NCI-H774 (cell line): ENCODE measurements at places on chromosomes 13 and 19.
A peak's percentile ranks its signal among the peaks of the same experiment; 100 is the strongest.

GRCh38 chr13:62933809-62934208 lies 1518.2 kb upstream of the PCDH20 start:
- DNase-seq = no peak

DNA sequence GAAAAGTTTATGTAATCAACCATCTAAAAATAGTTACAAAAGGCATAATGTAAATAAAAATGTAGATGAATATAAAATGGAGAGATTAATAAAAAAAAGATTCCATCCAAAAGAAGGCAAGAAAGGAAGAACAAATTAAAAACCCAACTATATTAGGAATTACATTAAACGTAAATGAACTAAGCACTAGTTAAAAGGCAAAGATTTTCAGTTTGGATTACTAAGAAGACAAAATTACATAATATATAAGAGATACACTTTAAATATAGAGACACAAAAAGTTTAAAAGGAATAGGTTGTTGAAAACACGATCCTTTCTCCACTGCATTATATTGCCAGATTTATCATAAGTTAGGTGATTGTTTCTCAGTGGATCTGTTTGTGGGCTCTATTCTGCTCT lies 27.3 kb downstream of the NUFIP1 start:
- no peak for DNase-seq

- no peak for DNase-seq
These were observed 963 bp downstream of the VPS36 start for GRCh38 chr13:52449331-52450011.

DNA sequence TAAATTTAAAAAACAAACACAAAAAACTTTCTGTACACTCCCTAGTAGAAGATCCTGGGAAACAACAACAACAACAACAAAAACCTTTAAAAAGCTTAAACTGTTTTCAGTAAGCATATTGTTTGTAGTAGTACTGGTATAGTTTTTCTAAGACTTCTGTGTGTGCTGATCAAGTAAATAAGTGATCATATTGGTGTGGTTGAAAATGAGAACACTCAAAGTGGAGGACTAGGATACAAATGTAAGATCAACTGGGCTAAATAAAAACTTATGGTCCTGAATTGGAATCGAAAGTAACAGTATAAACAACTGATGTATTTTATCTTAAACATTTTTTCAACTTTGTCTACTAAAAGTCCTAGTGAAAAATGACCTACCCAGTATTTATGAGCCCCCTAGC lies 135.5 kb downstream of the FOXO1 start:
- no peak for DNase-seq

- DNase-seq = no peak
These were observed 128.3 kb downstream of the LMO7 start for GRCh38 chr13:75764251-75764925.

DNA sequence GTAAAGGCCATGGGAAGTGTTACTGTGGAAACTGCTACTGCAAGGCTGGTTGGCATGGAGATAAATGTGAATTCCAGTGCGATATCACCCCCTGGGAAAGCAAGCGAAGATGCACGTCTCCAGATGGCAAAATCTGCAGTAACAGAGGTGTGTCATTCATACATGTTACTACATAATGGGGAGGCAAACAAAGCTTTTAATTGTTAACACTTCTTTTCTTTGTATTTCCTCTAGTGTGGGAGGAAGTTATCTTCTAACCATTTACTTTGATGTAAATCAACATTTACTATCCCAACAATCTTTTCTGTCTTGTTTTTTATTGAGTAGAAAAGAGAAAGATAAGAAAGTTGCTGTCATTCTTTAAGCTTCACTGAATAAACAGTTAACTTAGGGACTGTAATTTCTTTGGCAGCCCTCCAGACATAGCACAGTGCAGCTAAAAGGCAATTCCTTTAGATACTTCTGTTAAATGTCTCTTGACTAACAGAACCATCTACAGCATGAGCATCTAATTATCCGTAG lies 126.9 kb downstream of the ITGBL1 start:
- no peak for DNase-seq

DNA sequence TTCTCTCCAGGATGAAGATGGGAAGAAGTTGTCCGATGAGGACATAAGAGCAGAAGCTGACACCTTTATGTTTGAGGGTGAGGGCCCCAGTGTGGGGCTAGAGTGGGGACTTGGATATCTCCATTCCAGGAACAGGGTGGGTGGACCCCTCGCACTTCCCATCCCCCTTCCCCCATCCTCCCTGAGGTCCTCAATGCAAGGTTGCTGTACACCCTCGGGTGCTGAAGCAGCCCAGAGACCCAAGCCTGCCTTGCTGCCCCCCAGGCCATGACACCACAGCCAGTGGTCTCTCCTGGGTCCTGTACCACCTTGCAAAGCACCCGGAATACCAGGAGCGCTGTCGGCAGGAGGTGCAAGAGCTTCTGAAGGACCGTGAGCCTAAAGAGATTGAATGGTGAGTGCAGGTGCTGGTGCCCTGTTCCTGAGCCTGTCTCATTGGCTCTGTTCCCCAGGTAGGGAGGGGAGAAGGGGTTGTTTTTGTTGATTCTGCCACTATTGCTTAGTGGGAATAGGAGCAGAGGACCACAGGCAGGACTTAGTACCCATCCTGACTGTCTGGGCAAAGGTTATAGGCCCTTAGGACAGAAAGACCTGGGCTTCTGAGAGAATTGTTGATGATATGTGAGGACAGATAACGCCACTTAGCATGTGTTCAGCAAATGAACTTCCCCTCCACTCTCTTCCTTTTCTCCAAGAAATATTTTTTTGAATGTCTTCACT lies 12.0 kb downstream of the CYP4F3 start:
- DNase-seq = no peak

DNA sequence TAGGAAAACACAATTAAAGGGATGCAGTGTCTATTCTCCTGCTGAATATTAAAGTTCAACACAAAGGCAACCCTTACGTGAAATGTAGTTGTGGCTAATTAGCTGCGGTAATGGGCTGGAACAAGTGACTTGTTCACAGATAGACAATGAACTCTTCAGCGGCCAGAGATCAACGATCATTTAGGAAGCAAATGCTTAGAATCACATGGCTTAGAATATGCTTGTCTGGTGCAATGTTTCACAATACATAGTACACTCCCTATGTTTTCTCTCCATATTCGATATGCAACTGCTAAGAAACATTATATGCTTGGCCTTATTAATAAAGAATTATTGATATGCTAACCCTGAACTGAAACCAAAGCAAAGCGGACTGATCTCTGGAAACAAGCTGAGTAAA lies 25.7 kb upstream of the MTUS2 start:
- no peak for DNase-seq

DNA sequence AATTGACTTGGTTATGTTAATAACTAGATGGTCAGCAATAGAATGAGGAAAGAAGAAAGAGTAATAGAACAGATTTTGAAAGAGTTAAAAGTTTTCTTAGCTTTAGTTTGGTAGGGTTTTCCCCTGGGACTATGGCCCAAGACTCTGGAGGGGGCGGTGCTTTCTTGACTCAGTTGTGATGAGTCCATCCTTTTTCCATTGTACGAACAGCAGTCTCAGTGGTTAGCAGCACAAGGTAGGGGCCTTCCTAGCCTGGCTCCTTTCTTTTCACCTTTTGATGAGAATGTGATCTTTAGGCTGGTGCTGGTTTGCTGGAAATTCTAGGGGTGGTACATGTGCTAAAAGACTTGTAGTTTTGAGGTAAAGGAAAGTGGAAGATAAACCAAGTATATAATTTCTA lies 38.8 kb downstream of the ZNF506 start:
- DNase-seq = no peak

GRCh38 chr19:17260842-17261325 lies 3.7 kb downstream of the USHBP1 start:
- peak; percentile 81 for DNase-seq

GRCh38 chr13:36417331-36417730 lies 15.0 kb upstream of the CCNA1 start:
- no peak for DNase-seq

DNA sequence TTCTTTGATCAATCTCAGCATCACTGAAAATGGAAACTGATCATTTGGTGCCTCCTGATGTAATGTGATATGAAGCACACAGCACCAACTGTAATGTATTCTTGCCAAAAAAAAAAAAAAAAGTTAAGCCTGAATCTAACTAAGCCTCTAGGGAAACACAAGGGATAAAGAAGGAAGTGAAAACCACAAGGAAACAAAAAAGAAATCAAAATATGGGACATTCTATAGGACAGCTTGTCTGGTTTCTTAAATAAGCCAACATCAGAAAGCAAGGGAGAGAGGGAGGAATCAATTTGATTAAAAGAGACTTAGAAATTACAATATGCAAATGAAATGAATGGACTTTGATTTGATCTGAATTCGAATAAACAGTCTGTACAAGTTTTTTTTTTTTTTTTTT lies 20.6 kb upstream of the METTL21C start:
- no peak for DNase-seq
